Suprapubic skin (tissue), 4 donors: ENCODE measurements at places on chromosomes 12 and 14. TPM values are rescaled to one million over a fixed set of nuclear protein-coding genes. Genes with fewer than 3 reads are reported as not detected.

GRCh38 chr12:26158078-26158764 is 33.4 kb upstream of the BHLHE41 start:
- no peak for DNase-seq
- peaks cover 5% of the 10 kb centered on the region for H3K4me1 ChIP-seq
- H3K4me3 ChIP-seq = no peak overlapping the region

The BDKRB1 gene
- total RNA-seq = 6.5 TPM

The HOXC9 gene
- 12.2 TPM for total RNA-seq

DNA sequence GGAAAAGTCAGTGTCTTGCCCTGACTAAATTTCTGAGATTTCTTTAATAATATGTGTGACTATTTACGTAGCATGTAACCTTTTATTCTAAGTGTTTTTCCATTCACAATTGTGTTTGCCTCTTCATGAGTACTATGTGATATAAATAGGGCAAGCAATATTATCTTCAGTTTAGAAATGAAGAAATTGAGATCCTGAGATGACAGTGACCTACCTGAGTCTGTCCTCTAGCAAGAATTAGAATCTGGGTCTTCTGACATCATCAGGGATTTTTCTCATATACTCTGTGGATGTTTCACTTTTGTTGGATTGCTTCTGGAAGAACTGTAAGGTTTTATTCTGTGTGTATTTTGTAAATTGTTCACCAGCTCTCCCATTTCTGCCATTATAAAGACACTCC is 35.0 kb downstream of the TMTC2 start:
- H3K27ac ChIP-seq = no peak overlapping the region
- no peaks in the 10 kb centered on the region for H3K36me3 ChIP-seq
- no peaks in the 10 kb centered on the region for H3K4me1 ChIP-seq
- no peak overlapping the region for H3K4me3 ChIP-seq
- no peaks in the 10 kb centered on the region for H3K27me3 ChIP-seq
- no peak for DNase-seq

The HELB gene
- total RNA-seq = 1.5 TPM

DNA sequence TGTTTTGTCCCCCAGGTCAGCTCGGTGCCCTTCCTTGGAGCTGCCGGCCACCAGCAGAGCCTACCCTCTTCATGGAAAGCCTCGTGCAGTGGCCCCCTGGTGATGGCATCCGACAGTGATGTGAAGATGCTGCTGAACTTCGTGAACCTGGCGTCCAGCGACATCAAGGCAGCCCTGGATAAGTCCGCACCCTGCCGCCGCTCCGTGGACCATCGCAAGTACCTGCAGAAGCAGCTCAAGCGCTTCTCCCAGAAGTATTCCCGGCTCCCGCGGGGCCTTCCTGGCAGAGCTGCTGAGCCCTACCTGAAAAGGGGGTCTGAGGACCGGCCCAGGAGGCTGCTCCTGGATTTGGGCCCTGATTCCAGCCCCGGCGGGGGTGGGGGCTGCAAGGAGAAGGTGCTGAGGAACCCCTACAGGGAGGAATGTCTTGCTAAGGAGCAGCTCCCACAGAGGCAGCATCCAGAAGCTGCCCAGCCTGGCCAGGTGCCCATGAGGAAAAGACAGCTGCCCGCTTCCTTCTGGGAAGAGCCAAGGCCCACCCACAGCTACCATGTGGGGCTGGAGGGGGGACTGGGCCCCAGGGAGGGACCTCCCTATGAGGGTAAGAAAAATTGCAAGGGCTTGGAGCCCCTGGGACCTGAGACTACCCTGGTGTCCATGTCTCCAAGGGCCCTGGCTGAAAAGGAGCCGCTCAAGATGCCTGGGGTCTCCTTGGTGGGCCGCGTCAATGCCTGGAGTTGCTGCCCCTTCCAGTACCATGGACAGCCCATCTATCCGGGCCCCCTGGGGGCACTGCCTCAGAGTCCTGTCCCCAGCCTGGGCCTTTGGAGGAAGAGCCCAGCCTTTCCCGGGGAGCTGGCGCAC is 1.3 kb downstream of the FAM181A start:
- H3K27me3 ChIP-seq = peaks cover 6% of the 10 kb centered on the region
- no peak overlapping the region for H3K27ac ChIP-seq
- H3K4me3 ChIP-seq = no peak overlapping the region
- H3K36me3 ChIP-seq = no peaks in the 10 kb centered on the region
- no peaks in the 10 kb centered on the region for H3K4me1 ChIP-seq
